Stimulated activated CD4-positive, alpha-beta T cell treated with anti-CD3 and anti-CD28 coated beads, TNF-alpha, amount 100 ng/mL, for 4 hours (primary cell): ENCODE measurements at places on chromosomes 4 and X.

- no peak for DNase-seq
Measured at GRCh38 chr4:71382125-71382899, 43.5 kb downstream of the SLC4A4 start.

- DNase-seq, result no peak
Measured at GRCh38 chr4:165208221-165208652, 876 bp downstream of the KLHL2 start.

GRCh38 chr4:81549984-81550383, 78.3 kb upstream of the RASGEF1B start:
- DNase-seq, result no peak

DNA sequence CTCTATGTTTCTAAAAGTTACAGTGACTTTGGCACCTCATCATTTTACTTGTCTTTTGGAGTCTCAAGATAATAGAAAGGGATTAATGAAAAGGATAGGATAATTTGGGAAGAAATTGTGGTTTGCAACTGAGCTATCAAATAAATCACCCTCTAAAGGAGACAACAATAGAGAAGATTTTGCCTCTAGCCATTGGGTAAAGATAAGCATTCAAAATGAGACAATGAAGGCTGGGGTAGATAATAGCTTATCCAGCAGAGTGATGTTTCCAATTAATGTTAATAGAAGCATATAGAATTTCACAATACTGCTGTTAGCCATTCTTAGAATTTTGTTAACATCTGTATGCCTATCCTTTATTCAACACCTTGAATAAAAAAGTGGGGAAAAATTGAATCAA, 1177.6 kb downstream of the ADGRL3 start:
- no peak for DNase-seq

DNA sequence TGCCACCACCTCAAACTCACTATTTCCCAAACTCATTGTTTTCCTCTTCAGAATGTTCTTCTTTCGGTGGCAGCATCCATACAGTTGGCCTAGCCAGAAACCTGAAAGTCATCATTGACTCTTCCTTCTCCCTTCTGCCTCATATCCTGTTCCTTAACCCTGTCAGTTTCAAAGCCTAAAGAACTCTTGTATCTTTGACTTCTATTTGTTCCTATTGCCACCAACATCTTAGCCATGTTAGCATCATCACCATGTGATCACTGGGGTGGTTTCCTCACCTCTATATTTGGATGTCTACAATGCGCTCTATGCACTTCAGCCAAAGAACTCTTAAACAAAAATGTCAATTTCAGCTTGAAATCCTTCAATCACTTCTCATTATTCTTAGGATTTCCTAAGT, 29.0 kb downstream of the DDX60L start:
- DNase-seq, result no peak

DNA sequence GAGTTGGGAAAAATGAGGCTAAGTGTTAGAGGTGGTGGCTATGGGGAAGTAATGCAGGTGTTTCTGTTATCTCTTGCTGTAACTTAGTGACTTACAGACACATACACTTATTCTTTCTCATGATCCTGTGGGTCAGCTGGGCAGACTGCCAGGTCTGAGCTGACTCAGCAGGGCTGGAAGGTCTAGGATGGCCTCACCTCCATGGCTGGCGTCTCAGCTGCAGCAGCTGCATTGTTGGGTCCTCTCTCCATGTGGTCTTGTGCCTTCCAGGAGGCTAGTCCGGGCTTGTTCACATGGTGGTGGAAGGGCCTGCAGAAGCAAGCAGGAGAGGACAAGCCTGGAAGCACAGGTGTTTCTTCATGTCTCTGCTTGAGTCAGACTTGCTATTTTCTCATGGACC, 172.7 kb downstream of the NHS start:
- DNase-seq, result no peak
